ENCODE measurements at places on chromosomes 7 and 10. TPM values are rescaled to one million over a fixed set of nuclear protein-coding genes. Genes with fewer than 3 reads are reported as not detected.

The RNF32 gene
- 1.6 TPM for total RNA-seq

- peaks cover 13% of the 10 kb centered on the region for H3K4me1 ChIP-seq
- no peak for DNase-seq
- H3K27ac ChIP-seq = no peak overlapping the region
- peak overlapping the region; percentile 57 for H3K4me3 ChIP-seq
- H3K36me3 ChIP-seq = peaks cover 9% of the 10 kb centered on the region
- H3K27me3 ChIP-seq = peaks cover 3% of the 10 kb centered on the region
These were observed 1.0 kb upstream of the ZDHHC4 start for GRCh38 chr7:6576024-6576866.

The SPDYE16 gene
- 0.31 TPM for total RNA-seq

DNA sequence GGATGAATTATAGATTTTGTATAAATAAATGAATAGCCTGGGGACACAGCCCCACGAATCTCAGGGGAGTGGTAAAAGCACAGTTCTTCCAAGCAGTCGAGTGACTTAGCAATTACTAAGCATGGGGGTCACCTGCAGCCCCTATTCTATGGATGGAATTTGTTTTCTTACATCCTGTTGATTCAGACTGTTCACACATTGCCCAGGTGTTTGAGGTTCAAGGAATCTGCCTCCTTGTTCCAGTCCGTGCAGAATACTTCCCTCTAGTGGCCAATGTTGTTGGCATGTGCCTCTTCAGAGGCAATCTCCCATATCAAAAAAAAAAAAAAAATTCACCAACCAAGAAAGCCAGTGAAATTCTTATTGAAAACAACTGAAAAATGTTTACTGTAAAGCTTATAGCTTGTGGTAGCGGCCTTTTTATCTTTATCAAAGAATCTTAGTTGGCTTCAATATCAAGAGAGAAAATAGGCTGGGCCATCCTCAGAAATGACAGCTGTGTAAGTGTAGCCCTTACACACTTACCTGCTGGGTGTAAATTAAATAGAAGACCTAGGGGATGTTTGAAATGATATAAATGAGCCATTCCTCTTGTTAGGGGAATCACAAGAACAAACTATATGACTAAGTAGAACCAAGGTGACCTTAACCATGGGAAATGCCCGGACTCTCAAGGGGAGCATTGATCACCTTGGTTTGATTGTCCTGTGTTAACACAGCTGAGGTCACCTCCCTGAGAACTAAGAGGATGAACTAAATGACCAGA is 7.8 kb downstream of the LIPM start:
- H3K36me3 ChIP-seq = no peaks in the 10 kb centered on the region
- H3K27ac ChIP-seq = no peak overlapping the region
- H3K4me1 ChIP-seq = peaks cover 5% of the 10 kb centered on the region
- H3K27me3 ChIP-seq = peaks cover 17% of the 10 kb centered on the region

DNA sequence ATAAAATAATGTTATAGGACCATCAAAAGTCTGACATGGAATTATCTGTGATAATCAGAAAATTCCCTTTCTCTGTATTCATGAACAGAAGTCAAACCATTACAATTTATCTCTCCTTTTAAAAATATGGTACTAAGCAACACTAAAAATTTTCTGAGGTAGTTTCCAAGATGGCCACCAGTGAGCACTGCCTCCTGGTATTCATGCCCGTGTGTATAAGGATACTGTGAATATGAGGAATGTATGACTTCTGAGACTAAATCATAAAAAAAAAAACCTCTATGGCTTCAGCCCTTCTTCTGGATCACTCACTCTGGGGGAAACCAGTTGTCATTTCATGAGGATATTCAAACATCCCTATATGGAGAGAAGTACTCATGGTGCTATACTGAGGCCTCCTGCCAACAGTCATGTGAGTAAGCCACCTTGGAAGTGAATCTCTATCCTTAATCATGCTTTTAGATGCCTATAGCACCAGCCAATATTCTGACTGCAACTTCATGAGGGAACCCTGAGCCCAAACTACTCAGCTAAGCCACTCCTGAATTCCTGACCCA is 41.1 kb downstream of the SIRT1 start:
- no peaks in the 10 kb centered on the region for H3K27me3 ChIP-seq
- no peaks in the 10 kb centered on the region for H3K4me1 ChIP-seq
- no peak overlapping the region for H3K27ac ChIP-seq
- H3K4me3 ChIP-seq = no peak overlapping the region
- no peak for DNase-seq
- H3K36me3 ChIP-seq = peaks cover 9% of the 10 kb centered on the region

The IGFBP3 gene
- 10.3 TPM for total RNA-seq

The SNCG gene
- 17.5 TPM for total RNA-seq

The H2BK1 gene
- total RNA-seq = not detected

The CALHM1 gene
- total RNA-seq = not detected

DNA sequence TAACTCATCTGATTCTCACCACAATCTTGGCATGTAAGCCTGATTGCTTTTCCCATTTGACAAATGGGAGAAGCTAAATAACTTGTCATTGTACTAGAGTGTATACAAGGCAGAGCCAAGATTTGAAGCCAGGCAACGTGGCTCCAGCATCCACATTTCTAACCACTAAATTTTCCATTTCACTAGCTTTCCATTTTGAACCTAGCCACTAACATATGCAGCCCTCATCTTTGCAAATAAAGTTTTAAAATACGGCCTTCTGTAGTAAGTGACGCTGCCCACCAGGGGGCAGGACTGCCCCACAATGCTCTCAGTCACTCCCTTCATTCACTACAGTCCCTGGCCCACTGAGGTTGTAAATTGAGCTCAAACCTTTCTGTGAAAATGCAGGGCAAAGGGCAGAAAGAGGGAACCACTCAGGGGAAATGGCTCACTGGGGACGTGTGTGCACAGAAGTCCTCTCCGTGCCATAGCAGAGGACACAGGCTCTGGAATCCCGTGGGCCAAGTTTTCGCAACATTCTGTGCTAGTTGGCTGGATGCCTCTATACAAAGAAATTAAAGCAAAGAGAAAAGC is 315.7 kb downstream of the TNS3 start:
- peak; percentile 52 for DNase-seq
- H3K4me3 ChIP-seq = no peak overlapping the region
- H3K27me3 ChIP-seq = no peaks in the 10 kb centered on the region
- H3K4me1 ChIP-seq = peaks cover 10% of the 10 kb centered on the region
- H3K27ac ChIP-seq = peak overlapping the region; percentile 94

The SUMF2 gene
- 89.5 TPM for total RNA-seq

DNA sequence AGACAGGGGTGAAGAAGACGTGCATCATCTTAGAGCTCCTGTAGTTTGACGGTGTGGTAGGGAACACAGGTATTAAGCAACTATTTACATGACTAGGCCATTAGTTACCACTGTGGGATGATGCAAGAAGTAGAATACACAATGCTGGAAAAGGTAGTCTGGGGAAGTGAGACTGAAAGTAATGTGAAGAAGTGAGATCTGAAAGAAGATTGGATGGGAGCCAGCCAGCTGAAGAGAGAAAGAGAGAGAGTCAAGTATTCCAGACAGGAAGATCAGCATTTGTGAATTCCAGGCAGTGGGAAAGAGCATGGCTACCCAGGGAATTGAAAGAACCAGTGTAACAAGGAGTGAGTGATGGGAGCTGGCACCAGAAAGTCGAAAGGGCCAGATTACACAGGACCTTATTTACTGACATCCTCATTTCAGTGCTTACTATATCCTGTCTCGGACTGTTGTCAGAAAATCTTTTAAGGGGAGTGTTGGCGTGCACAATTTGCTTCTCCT is 4.0 kb upstream of the CFAP58 start:
- no peak overlapping the region for H3K4me3 ChIP-seq
- no peak for DNase-seq
- H3K36me3 ChIP-seq = no peaks in the 10 kb centered on the region
- H3K4me1 ChIP-seq = no peaks in the 10 kb centered on the region

The JCAD gene
- total RNA-seq = 15.8 TPM

DNA sequence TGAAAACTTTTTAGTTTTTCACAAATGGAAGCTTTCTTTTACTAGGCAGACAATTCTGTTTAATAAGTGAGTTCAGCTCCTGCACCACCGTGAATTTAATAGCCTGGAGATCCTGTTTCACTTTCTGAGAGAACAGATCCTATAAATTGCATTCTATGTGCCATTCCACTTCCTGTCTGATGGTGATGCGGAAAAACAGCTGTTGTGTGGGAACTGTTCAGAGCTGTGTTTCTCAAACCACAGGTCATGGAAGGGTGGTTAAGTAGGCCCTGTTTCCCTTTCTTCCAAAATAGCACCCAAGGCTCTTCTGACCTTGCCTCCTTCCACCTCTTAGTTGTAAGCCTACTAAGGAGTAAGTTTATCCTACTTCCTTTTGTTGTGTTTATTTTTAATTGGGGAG is 97.2 kb upstream of the DKK1 start:
- no peaks in the 10 kb centered on the region for H3K36me3 ChIP-seq
- no peak overlapping the region for H3K27ac ChIP-seq
- no peaks in the 10 kb centered on the region for H3K27me3 ChIP-seq
- peaks cover 12% of the 10 kb centered on the region for H3K4me1 ChIP-seq
- no peak for DNase-seq
